ENCODE measurements at places on chromosomes 11 and 22. TPM values are rescaled to one million over a fixed set of nuclear protein-coding genes. Genes with fewer than 3 reads are reported as not detected.

The NOX4 gene
- not detected for total RNA-seq

The FAM83F gene
- 0.41 TPM for total RNA-seq

The NAV2 gene
- total RNA-seq, result 0.75 TPM

The MRGPRD gene
- not detected for total RNA-seq

The TEF gene
- 1.4 TPM for total RNA-seq

The TRAPPC4 gene
- total RNA-seq, result 86.4 TPM

The CD3D gene
- total RNA-seq, result 321 TPM

The CLTCL1 gene
- 1.6 TPM for total RNA-seq

The DGCR6L gene
- total RNA-seq, result 26.9 TPM

The POU2AF2 gene
- total RNA-seq, result not detected

The KRTAP5-10 gene
- total RNA-seq, result not detected

The SVIP gene
- 65.6 TPM for total RNA-seq

The NAALADL1 gene
- total RNA-seq, result 13.8 TPM

The OR52N5 gene
- total RNA-seq, result not detected

The LRRC56 gene
- total RNA-seq, result 1.3 TPM

The DCHS1 gene
- 0.80 TPM for total RNA-seq

The OLFML1 gene
- total RNA-seq, result not detected

The MAJIN gene
- total RNA-seq, result 0.82 TPM

The GAL gene
- 1.3 TPM for total RNA-seq

All from activated CD4-positive, alpha-beta memory T cell treated with anti-CD3 and anti-CD28 coated beads for 36 hours (primary cell).